ENCODE measurements at places on chromosomes 13 and 19. TPM values are rescaled to one million over a fixed set of nuclear protein-coding genes. Genes with fewer than 3 reads are reported as not detected.

Gene CYP2F1
- total RNA-seq: not detected

Gene TMEM190
- total RNA-seq: not detected

Gene UBL3
- 26.0 TPM for total RNA-seq

Gene ZIK1
- 6.8 TPM for total RNA-seq

Gene SIAH3
- not detected for total RNA-seq

Gene URAD
- not detected for total RNA-seq
